Prostate gland (tissue), 2 donors: ENCODE measurements at places on chromosomes 16 and 17. TPM values are rescaled to one million over a fixed set of nuclear protein-coding genes. Genes with fewer than 3 reads are reported as not detected.

GRCh38 chr17:14352136-14352535, 51.3 kb downstream of the HS3ST3B1 start:
- H3K27me3 ChIP-seq: no peaks in the 10 kb centered on the region
- no peak for DNase-seq
- no peaks in the 10 kb centered on the region for H3K4me1 ChIP-seq
- H3K36me3 ChIP-seq: no peaks in the 10 kb centered on the region

DNA sequence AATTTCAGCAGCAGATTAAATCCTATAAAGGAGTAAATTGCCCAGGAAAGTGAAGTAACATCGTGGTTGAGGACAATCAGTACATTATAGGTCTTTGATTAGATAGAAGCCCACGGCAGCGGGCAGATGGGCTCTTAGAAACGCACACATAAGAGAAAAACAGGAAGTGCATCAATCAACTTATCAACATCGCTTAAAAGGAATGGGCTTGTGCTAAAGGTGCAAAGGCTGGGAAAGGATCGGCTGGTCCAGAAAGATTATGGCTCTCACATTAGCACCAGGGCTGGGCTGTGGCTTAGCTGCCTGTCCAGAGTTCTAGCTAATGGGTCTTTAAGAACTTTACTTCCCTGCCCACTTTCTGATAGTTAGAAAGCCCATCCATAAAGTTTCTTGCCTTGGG, 292.0 kb upstream of the TNRC6C start:
- no peak overlapping the region for H3K4me3 ChIP-seq
- no peaks in the 10 kb centered on the region for H3K27me3 ChIP-seq
- DNase-seq: no peak
- no peaks in the 10 kb centered on the region for H3K36me3 ChIP-seq

GRCh38 chr17:40178660-40179059, 1.4 kb downstream of the RAPGEFL1 start:
- no peaks in the 10 kb centered on the region for H3K27me3 ChIP-seq
- no peak for DNase-seq
- no peaks in the 10 kb centered on the region for H3K36me3 ChIP-seq

- H3K4me3 ChIP-seq: no peak overlapping the region
- no peaks in the 10 kb centered on the region for H3K4me1 ChIP-seq
- H3K27me3 ChIP-seq: no peaks in the 10 kb centered on the region
- no peak for DNase-seq
- H3K27ac ChIP-seq: no peak overlapping the region
Observed at GRCh38 chr17:10521949-10522348, 3.6 kb upstream of the MYH1 start.

Gene CDRT15
- not detected for total RNA-seq
